Fibroblast of skin of left biceps (primary cell): ENCODE measurements at places on chromosomes 3 and 15.

GRCh38 chr15:66883284-66883911 lies 181.4 kb downstream of the SMAD6 start:
- DNase-seq, result peak; percentile 100

GRCh38 chr3:24514119-24514518 lies 19.5 kb upstream of the THRB start:
- DNase-seq, result no peak

DNA sequence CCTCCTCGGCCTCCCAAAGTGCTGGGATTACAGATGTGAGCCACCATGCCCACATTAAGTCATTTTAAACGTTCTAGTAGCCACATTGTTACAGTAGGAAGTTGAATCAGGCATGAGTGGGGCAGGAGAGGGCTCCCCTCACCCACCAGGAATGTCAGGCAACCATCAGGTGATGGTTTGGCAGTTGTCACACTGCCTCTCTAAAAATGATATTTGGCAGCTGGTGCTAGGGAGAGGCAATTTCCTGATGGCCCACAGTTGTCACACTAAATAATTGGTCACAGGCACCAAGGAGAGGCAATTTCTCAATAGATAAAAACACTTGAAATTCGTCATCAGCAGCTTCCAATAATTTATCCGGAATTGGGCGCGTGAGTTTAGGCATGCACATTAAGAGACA lies 79.2 kb upstream of the ABHD2 start:
- DNase-seq, result no peak

GRCh38 chr3:155079746-155080487 lies at the start of gene MME:
Gene MME (plus strand): TSS chr3:155080319. CDS start chr3:155084168, 3,849 bp downstream.
- no peak for DNase-seq

GRCh38 chr3:184552863-184553262 lies 8.7 kb upstream of the EPHB3 start:
- DNase-seq, result no peak

DNA sequence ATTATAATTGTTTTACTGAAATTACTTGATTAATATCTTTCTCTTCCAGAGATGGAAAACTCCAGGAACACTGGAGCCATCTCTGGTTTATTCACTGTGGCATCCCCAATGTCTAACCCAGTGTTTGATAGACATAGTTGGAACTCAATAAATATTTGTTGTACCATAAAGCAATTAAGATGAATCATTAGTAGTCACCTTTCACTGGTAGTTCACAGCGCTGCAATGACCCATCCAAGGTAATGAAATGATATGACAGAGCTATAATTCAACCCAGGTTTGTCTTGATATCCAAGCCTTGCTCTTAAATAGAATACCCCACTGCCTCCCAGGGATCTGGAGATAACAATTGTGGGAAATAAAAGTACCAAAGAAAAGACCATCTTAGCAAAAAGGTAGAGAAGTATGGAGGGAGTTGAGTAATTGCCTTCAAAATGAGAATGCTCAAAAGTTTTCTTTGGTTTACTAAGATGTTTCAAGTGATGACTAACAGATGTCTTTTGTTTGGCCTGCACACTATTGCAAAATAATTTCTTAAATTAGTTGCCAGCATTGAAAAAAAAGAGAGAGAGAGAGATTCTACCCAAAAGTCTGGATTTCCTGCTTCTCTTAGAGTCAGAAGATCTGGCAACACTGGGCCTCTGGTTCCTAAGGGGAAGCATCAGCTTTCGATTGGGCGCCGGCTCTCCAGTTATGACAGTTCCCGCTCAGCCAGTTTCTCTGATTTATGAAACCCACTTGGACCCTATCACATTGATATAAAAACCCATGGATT lies 348.5 kb downstream of the ERC2 start:
- peak; percentile 66 for DNase-seq

GRCh38 chr3:86578071-86578470 lies 412.9 kb downstream of the VGLL3 start:
- no peak for DNase-seq

DNA sequence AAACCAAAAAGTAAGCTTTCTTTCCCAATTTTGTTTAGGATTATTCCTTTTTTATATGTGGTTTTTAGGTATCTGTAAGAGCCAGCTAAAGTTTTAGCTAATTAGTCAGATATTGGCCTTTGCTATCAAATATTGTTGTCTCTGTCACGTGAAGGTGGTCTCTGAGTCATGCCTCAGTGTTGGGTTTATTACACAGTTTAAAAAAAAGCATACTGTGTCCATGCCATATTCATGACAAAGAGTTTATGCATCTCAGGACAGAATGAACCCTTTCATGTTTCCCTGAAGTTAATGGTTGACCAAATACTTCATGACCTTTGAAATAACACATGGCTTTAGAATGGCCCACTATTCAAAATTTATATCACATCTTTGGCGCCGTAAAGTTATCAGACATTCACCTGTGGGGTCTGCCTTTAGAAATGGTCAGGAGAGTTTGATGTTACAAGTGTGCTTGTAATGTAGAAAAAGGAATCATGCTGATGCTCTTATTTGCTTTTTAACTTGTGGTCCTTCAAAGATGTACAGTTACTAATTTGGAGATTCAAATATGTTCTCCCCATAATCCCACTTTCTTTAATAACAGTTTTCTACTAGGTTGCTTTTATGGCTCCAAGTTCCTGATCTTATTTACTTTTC lies 101.5 kb downstream of the MYRIP start:
- no peak for DNase-seq

GRCh38 chr3:149618151-149619123 lies 39.4 kb downstream of the WWTR1 start:
- no peak for DNase-seq

GRCh38 chr3:170346481-170347392 lies 10.8 kb upstream of the SKIL start:
- DNase-seq, result no peak

DNA sequence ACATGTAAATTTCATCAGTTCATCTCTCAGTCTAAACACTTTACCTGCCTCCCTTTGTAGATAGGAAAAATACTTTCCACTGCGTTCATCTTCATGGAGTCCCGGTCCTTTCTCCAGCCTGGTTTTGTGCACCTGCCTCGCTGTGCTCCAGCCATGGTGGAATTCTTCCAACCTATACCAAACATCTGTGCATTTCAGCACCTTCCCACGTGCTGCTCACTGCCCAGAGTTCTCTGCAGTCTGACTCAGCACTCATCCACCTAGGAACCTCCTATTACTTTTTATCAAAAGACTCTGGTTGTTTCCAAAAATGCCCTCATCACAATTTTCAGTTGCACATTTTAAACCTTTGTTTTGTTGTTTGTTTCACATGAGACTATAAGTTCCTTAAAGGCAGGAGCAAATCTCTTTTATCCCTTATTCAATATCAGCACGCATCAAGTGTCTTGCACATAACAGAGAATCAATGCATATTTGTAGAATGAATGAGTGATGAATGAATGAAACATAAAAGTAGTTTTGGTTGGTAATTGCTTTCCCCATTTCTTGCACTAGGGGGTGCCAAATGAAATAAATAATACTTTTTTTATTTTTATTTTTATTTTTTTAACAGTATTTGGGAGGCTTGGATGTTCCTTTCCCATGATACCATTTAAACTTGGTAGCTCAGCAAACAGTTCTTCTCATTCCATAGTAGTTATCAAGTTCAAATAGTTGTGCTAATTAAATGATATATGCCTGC lies 30.2 kb upstream of the ADAMTS9 start:
- no peak for DNase-seq

- DNase-seq, result no peak
These were observed 131.3 kb upstream of the LRTM1 start for GRCh38 chr3:55059027-55059629.

GRCh38 chr3:49877716-49878115 lies 8.0 kb upstream of the CAMKV start:
- no peak for DNase-seq

DNA sequence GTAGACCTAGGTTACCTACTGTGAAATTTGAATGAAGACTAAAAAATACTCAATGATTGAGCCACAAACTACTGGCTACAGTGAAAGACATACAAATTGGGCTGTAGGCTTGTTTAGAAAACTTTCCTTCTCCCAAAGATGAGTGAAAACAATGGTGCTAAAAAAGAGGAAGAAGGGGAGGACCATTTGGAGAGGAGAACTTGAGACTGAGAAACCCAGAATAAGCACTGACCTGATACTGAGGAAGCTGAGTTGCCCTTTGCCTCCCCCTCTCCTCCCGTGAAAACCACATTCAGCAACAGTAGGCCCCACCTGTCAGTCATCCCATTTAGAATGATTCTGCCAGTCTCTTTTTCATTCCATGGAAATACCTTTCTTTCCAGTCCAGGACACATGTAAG lies 484.0 kb upstream of the TGFBR2 start:
- no peak for DNase-seq

- no peak for DNase-seq
These were observed 25.3 kb downstream of the NPTN start for GRCh38 chr15:73607843-73608242.

GRCh38 chr15:91099616-91099994 lies 452 bp upstream of the SV2B start:
- no peak for DNase-seq

GRCh38 chr3:47323431-47324277 lies 40.9 kb downstream of the KLHL18 start:
- no peak for DNase-seq

GRCh38 chr3:46693038-46693891 lies at the start of gene ALS2CL:
Gene ALS2CL (minus strand): TSS chr3:46693679. CDS start chr3:46689440, 4,239 bp downstream.
- DNase-seq, result no peak

- DNase-seq, result no peak
These were observed 71.1 kb upstream of the CLDN18 start for GRCh38 chr3:137938876-137939275.

DNA sequence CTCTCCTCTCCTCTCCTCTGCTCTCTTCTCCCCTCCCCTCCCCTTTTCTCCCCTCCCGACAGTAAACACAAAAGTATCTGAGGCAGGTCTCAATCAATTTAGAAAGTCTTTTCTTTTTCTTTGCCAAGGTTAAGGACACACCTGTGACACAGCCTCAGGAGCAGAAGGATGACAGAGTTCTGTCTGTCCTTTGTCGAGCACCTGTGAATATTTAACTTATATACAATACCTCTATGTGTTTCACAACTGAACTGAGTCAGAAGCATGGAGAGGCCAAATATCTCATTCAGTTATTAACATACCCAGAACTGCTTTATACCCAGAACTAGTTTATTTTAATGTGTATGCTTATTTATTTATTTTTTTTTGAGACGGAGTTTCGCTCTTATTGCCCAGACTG lies 81.1 kb upstream of the ROBO1 start:
- DNase-seq, result no peak

- DNase-seq, result no peak
These were observed 10.1 kb downstream of the RCN2 start for GRCh38 chr15:76941636-76942035.

- DNase-seq, result peak; percentile 32
These were observed 187.6 kb upstream of the AGTR1 start for GRCh38 chr3:148510116-148510515.

DNA sequence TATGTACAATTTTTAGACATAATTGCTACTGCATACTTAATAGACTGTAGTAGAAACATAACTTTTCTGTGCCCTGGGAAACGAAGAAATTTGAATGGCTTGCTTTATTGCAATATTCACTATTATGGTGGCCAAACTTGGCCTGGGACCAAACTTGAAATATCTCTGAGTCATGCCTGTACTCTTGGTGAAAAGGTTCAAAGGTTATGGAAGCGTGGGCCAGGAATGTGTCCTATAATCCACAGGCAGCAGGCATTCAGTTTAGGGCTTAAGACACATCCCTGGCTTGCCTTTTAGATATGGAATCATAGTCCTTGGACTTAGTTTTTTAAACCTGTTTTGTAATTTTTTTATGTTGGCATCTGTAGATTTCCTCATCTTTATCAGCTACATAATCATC lies 124.3 kb downstream of the LRIG1 start:
- DNase-seq, result no peak

DNA sequence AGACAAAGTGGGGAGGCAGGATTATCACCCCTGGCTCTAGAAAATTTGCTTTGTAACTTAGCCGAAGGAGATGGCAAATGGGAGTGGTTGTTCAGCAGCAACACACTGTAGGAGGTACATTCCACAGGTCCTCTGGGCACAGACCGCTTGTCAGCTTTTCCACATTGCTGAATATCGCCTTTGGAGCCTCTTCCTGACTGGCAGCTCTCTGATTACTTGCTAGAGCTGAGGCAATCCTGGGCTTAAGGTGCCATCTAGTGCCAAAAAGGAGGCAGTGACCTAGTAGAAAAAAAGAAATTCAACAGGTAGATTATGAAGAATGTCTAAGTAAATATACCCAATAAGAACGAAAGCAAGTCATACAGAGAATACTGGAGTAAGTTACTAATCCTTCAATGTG lies 13.1 kb upstream of the SCN5A start:
- no peak for DNase-seq

DNA sequence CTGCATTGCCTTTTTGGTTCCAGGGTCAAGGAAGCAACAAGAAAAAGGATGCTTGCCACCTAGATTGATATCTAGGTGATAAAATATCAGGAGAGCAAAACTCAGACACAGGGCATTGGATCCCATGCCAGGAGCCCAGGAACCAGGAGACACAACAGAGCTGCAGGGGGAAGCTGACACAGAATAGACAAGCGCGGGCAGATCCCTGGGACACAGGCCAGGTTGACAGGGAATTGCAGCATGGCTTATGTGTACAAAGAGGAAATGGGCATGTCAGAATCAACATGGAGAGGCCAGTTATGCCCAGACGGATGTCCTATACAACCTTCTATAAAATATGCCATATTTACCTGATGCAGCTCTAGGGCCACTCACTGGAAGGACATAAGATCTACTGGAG lies 84.2 kb downstream of the SEMA6D start:
- no peak for DNase-seq

DNA sequence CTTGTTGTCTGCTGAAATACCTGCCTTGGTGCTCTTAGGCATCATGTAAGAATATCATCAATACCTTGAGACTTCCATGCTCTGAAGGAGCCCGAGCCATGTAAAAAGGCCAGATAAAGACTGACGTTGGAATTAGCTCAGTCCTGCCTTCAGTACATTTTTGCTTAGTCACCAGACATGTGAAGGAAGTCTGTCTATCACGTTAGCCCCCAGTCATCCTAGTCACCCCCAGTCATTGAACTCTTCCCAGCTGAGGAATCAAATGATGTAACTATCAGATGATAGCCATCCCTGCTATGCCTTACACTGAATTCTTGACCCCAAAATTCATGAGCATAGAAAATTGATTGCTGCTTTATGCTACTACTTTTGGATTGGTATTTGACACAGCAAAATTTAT lies 351.2 kb upstream of the SGO1 start:
- no peak for DNase-seq

- peak; percentile 9 for DNase-seq
These were observed 110.4 kb upstream of the RORA start for GRCh38 chr15:61339516-61339915.

- DNase-seq, result no peak
These were observed 562.0 kb upstream of the CFAP20DC start for GRCh38 chr3:59611649-59612443.

DNA sequence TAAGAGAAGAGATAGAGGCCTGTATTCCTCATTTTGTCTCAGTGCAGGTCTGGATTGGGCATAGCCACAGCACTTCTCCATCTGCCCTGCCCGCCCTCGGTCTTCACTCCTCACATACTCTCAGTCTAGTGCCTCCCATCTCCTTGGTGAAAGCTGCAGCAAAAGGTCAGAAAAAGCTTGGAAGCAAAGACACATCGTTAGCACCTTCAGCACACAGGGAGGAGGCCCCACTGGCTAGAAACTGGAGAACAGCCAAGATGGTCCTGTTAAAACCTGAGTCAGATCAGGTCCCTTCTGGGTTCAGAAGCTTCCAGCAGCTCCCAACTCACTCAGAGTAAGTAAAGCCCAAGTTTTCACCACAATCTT lies 1.6 kb upstream of the KLF15 start:
- no peak for DNase-seq
